ENCODE measurements at places on chromosomes 13 and 19.

GRCh38 chr13:49622174-49622946 is 5.9 kb upstream of the ARL11 start:
- no peak for DNase-seq

DNA sequence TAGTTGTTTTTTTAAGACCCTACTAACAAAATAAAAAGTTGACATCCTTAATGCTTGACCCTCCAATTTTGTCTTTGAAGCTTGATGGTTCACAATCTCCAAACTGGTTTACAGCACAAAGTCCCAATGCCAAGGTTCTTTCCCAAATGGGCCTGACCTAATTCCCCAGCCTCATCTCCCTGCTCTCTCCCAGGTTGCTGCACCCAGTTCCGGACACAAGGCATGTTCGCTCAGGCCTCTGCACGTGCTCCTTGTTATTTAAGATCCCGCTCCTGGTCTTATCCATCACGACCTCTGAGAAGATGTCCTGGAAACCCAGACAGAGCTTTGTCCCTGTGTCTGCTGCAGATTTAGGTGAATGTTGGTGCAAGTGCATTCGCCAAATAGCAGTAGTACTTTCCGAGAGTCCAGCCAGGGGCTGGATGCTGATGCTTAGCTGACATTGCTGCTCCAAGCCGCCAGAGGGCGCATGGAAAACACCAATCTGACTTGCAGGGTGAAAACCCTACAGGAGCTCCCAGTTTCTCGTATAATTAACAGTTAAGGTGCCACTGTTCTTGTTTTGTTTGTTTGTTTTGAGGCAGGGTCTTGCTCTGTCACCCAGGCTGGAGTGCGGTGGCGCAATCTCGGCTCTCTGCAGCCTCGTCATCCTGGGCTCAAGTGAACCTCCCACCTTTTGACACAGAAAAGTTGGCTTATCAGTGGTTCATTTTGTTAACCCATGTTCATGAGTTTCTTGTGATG is 18.5 kb downstream of the LYPD3 start:
- peak; percentile 74 for DNase-seq

GRCh38 chr13:112348642-112349345 is 27.4 kb upstream of the SPACA7 start:
- no peak for DNase-seq

DNA sequence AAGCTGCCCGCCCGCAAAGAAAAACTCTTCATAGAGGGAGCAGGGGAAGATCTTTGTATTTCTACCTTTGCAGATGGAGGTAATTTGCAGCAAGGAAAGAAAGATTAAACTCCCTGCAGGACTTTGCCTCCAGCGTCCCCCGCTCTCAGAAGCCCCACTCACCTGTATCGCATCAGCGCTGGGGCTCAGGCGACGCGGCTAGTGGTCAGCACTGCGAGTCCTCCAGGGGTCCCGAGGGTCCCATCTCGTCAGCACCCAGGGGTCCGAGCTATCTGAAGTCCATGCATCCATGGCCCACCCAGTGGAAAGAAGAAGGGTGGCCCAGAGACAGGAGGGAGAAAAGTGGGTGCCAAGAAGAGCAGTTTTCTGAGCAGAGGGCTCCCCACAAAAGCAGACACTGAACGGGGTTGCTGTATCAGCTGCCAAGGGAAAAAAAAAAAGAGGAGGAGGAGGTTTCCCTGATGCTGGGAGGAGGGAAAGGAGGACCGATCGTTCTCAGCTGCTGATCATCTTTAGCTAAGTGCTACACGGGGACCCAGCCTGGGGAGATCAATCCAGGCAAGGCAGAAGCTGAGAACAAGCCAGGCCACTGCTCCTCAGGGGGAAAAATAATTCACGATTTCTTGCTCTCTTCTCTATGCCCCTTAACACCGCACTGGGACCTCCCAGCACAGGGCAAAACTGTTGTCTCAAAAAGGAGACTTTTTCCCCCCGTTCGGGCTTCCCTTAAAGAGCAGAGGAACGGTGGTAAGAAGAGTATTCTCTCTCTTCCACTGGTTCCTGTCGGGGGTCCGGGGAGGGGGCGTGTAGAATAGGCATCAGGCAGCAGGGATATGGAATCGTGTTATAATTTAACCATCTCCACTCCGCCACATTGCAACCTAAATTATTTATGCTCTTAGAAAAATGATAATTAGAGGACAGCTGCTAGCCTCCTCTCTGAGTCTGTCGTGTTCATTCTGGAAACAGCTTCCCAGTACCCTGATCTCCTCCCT is 117.7 kb upstream of the CACNA1A start:
- no peak for DNase-seq

DNA sequence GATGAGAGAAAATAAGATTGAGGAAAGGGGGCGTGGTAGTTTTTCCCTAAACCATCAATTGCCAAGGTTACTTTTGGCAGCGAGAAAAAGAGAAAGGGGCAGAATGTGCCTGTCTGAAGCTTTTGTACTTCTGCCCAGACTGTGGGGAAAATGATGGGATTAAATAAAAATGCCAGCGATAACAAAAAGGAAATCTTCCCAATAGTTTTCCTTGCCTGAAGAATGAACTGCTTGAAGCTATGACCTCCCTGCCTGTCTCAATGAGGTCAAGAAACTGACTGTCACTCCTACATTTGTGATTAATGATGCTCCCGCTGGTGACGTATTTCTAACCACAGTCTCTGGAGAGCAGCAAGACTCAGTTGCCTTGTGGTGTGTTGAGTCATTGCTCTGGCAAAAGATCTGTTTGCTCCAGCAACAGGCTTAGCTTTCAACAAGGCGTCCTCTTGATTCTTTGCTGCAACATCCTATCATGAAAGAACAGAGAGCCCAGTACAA is 1051.5 kb downstream of the DIAPH3 start:
- no peak for DNase-seq

GRCh38 chr13:35468195-35468594 is 8.3 kb downstream of the MAB21L1 start:
- no peak for DNase-seq

GRCh38 chr13:109785141-109785891 is 1.1 kb downstream of the IRS2 start:
- peak; percentile 92 for DNase-seq

- no peak for DNase-seq
Measured at GRCh38 chr19:49566302-49566701, 14.1 kb downstream of the NOSIP start.

- DNase-seq: no peak
Measured at GRCh38 chr13:50644081-50644871, 199.2 kb downstream of the DLEU7 start.

GRCh38 chr19:1533510-1534150 is 9.8 kb downstream of the PLK5 start:
- DNase-seq: no peak

GRCh38 chr19:41957161-41957837 is 1.8 kb downstream of the RABAC1 start:
- DNase-seq: no peak

- no peak for DNase-seq
Measured at GRCh38 chr13:30803749-30804148, 68.4 kb downstream of the ALOX5AP start.
